IPS DF 6.9 (cell line): ENCODE measurements at places on chromosomes 2 and 18.
A peak's percentile ranks its signal among the peaks of the same experiment; 100 is the strongest.

DNA sequence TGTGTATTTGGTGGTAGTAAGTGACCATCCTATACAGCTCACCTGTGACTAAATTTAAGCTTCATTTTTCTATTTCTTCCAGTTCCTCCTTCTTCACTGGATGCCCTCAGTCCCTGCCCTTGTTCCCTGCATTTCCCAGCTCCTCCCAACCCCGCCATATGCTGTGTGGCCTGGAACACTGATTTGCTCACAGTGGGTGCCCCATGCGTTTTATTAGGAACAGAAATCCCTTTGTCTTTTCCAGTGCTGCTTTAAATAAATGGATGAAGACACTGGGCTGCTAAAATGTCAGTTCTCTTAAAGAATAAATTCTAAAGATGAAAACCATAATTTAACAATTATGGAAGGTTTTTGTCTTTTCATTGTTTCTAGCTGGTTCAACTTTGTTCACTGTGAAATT is 477.3 kb downstream of the DCDC2C start:
- H3K27ac ChIP-seq = no peak overlapping the region
- DNase-seq = no peak
- no peaks in the 10 kb centered on the region for H3K27me3 ChIP-seq
- H3K4me1 ChIP-seq = no peaks in the 10 kb centered on the region
- no peak overlapping the region for H3K4me3 ChIP-seq

- no peak overlapping the region for H3K27ac ChIP-seq
- H3K4me3 ChIP-seq = no peak overlapping the region
- H3K27me3 ChIP-seq = no peaks in the 10 kb centered on the region
- no peaks in the 10 kb centered on the region for H3K36me3 ChIP-seq
Measured at GRCh38 chr2:101717071-101717845, 19.8 kb downstream of the MAP4K4 start.

DNA sequence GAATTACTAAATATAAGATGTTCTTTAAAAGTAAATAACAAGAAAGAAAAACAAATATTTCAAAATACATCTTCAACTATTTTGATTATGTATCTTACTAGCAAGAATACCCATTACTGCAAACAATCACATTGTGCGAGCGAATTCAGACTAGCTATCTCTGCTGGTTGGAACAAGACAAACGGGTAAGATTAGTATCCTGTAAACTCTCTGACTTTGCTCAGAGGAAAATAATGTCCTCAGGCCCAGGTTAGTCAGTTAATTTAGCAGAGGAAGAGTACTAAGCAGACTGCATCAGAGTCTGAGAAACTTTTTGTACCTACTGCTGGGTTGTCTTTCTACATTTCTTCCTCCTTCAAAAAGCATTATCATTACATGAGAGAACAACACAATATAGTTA is 50.4 kb upstream of the MCM6 start:
- DNase-seq = no peak
- H3K4me3 ChIP-seq = no peak overlapping the region
- H3K36me3 ChIP-seq = no peaks in the 10 kb centered on the region; the same call in 1 of the 2 replicates
- no peaks in the 10 kb centered on the region for H3K27me3 ChIP-seq

DNA sequence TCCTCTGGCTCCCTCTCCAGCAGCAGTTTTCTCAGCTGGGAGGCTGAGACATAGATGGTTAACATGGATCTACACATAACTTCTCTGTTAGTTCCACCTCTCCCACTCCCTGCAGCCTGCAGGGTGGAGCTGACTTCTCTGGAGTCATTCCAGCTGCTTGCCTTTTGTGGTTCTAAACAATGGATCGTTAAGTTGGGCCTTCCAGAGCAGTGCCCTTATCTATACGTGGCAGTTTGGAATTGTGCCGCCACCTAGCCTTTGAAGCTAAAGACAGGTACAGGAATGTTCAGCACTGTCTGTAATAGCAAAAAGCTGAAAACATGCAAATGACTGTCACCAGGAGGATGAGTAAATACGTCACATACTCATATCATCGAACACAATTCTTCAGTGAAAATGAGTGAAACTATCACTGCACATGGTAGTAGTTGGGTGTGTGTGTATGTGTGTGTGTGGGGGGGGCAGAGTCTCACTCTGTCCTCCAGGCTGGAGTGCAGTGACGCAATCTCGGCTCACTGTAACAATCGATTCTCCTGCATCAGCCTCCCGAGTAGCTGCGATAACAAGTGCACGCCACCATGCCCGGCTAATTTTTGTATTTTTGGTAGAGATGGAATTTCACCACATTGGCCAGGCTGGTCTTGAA is 50.3 kb downstream of the SH2D6 start:
- no peaks in the 10 kb centered on the region for H3K36me3 ChIP-seq
- peak; percentile 22 for DNase-seq

DNA sequence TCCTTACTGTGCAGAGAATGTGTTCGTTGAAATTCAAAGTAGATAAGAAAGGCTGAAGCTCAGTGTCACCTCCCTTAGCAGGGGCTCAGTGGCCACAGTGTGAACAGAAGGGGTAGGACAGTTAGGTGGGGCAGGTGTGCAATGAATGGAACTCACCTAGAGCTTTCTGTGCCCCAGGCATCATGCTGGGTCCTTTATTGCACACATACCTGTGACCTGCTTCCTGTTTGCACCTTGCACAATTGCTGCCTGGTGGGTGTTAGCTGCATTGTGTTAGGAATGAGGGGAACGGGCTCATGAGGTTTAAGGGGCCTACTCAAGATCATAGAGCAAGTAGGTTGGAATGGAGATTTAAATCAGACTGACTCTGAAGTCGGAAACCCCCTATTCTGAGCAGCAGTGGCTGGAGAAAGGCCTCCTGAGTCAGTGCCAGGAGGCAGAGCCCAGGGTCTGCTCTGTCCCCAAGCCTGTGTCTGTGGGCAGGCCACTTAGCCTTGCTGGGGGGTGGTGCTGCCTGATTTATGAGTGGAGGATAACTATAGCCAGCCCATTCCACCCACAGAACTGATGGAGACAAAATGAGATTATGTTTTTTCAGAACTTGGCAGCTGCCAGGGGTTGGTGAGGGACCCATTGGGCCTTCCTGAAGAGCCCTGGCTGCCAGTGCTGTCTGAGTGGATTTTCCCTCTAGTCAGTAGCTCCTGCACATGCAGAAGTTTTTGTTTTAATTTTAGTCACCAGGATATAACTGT is 76.2 kb downstream of the NPAS2 start:
- no peaks in the 10 kb centered on the region for H3K4me1 ChIP-seq
- no peak for DNase-seq
- H3K27me3 ChIP-seq = no peaks in the 10 kb centered on the region
- no peaks in the 10 kb centered on the region for H3K36me3 ChIP-seq
- H3K27ac ChIP-seq = no peak overlapping the region

DNA sequence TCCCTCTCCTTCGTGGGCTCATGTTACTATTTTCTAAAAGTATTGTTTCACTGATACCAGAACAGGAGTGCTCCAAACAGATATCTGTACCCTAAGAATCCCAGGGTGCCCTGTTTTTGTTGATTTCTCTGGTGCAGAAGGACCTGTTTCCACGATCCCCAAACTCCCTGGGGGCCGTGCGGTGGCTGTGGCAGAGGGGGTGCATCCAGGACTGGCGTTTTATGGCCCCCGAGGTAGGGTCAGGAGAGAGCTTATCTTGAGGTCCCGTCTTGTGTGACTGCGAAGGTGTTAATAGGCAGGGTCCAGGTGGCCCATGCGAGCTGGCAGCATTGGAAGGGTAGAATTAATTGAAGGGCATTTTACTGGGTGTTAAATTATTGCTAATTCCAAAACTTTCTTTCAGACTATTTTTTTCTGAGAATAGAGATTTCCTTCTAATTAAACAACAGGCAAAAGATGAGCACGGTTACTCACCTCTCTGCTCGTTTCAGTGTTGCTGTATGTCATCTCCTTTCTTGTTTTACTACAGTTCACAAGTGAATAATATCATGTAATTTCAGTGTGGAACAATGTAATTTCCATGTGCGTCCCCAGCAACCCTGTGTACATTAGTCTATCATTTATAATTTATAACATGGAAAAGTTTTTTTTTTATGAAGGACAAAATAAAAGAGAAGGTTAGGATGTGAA is 8.2 kb downstream of the TWIST2 start:
- H3K27me3 ChIP-seq = no peaks in the 10 kb centered on the region
- no peak overlapping the region for H3K4me3 ChIP-seq
- H3K36me3 ChIP-seq = no peaks in the 10 kb centered on the region
- H3K27ac ChIP-seq = no peak overlapping the region
- no peaks in the 10 kb centered on the region for H3K4me1 ChIP-seq

- no peak overlapping the region for H3K27ac ChIP-seq
- H3K4me3 ChIP-seq = no peak overlapping the region
- peaks cover 5% of the 10 kb centered on the region; the same call in 1 of the 2 replicates for H3K4me1 ChIP-seq
- H3K36me3 ChIP-seq = no peaks in the 10 kb centered on the region
- DNase-seq = no peak
Measured at GRCh38 chr2:163659224-163659623, 76.6 kb downstream of the FIGN start.

- DNase-seq = no peak
- H3K36me3 ChIP-seq = no peaks in the 10 kb centered on the region
- H3K27me3 ChIP-seq = no peaks in the 10 kb centered on the region
Measured at GRCh38 chr2:64836566-64836965, 152.6 kb upstream of the SLC1A4 start.

- no peak for DNase-seq
- H3K4me1 ChIP-seq = no peaks in the 10 kb centered on the region
Measured at GRCh38 chr2:167946441-167946841, 301.0 kb downstream of the STK39 start.

- H3K4me1 ChIP-seq = no peaks in the 10 kb centered on the region
- no peaks in the 10 kb centered on the region for H3K27me3 ChIP-seq
Measured at GRCh38 chr2:224670203-224670602, 46.0 kb downstream of the CCDC195 start.

- H3K36me3 ChIP-seq = no peaks in the 10 kb centered on the region
- no peaks in the 10 kb centered on the region for H3K27me3 ChIP-seq
- H3K4me3 ChIP-seq = no peak overlapping the region
- no peak for DNase-seq
Measured at GRCh38 chr2:223494496-223494895, 107.7 kb downstream of the SCG2 start.

DNA sequence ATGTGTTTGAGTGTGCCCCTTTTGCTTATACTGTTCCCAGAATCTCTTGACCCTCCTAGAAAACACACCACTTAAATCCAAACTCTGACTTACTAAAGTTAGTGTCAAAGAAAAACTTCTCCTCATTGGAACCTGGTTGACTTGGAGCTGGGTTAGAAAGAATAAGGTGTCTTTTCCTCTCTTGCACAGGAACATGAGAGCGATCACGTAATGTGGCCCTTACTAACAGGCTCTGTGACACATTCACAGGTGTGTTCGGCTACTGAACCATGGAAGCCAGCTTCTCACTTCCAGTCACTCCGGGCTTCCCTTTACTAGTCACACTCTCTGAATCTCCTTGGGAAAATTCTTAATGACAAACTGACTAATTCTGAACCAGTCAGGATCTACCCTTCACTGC is 5.4 kb upstream of the POU3F3 start:
- peaks cover 2% of the 10 kb centered on the region for H3K4me1 ChIP-seq
- no peaks in the 10 kb centered on the region for H3K36me3 ChIP-seq
- no peak overlapping the region for H3K27ac ChIP-seq
- H3K27me3 ChIP-seq = peaks cover 56% of the 10 kb centered on the region

DNA sequence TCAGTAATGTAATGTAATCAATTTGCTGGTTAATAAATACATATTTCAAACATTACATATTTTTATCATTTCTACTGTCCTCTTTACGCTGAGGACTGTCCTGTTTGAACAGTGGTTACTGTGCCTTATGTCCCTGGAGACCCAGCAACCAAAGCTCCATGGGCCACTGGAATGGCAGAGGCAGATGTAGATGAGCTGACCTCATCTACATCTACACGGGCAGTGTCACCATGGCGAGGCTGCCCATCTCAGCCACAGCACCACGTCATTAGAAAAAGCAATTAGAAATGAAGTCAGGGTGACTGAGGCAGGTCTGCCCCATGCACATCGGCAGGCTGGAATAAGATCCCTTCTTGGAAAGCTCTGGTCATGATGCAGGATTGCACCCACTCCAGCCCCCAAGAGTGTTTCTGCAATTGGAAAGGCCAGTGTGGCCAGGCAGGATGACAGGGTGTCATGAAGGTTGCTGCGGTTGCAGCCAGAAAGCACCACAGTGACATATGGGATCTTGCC is 237.5 kb downstream of the NDUFA10 start:
- H3K27ac ChIP-seq = no peak overlapping the region
- H3K4me3 ChIP-seq = no peak overlapping the region
- DNase-seq = no peak
- no peaks in the 10 kb centered on the region for H3K27me3 ChIP-seq

DNA sequence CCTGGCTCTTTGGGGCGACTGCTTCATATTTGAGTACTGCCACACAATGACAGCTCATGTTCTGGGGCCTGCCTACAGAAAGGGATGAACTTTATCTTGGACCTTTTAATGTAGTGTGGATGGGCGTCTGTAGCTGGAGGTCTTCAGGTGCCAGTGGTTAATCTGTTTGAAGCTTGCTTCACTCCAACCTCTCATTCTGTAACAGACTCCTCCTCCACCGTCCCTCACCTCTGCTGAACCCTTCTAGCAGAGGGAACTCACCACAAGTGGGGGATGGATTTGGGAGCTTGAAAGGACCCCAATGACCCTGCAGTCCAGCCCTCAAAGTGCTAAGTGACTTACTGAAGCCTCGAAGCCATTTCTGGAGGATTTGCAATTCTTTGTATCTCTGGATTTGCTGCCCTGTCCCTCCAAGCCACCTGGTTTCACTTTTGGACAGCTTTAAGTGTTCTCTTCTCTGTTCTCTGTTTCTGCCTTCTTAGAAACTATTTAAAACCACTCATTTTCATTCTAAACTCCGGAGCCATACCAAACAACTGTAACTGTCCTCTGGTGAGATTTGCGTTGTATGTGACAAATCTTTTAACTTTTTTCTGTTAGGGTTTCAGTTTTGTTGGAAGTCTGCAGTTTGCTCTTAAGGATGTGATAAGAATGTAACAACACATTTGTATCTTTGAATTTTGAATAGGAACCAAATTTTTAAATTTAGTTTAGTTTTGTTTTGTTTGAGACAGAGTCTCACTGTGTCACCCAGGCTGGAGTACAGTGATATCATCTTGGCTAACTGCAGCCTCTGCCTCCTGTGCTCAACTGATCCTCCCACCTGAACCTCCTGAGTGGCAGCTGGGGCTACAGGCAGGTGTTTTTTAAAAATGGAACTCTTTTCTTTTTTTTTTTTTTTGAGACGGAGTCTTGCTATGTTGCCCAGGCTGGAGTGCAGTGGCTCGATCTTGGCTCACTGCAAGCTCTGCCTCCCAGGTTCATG is 37.0 kb upstream of the CASP8 start:
- H3K4me3 ChIP-seq = no peak overlapping the region
- H3K27me3 ChIP-seq = no peaks in the 10 kb centered on the region
- no peak overlapping the region for H3K27ac ChIP-seq
- no peaks in the 10 kb centered on the region for H3K36me3 ChIP-seq
- H3K4me1 ChIP-seq = no peaks in the 10 kb centered on the region

DNA sequence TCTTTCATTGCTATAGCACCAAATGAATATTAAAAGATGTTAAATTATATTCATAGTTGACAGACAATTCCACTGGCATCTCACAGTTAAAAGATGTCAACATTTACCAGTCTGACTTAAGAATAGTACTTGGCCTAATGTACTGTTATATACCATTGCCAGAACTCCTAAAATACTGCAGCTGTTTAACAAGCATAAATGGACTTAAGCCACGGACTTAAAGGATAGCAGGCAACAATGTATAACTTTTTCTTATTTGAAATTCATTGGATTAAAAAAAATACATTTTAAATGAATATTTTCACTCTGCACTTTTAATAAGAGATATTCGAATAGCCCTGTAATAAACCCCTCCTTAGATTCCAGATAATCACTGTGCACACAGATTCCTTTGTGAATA is 3.8 kb downstream of the TCF4 start:
- no peaks in the 10 kb centered on the region for H3K36me3 ChIP-seq
- H3K27ac ChIP-seq = no peak overlapping the region
- H3K4me1 ChIP-seq = 0 out of 2 replicates have a peak, but pooled peaks cover 1% of the 10 kb centered on the region
- H3K4me3 ChIP-seq = no peak overlapping the region
- no peaks in the 10 kb centered on the region for H3K27me3 ChIP-seq
- no peak for DNase-seq
